ENCODE measurements at places on chromosomes 13 and 19.

- no peak for DNase-seq
Observed at GRCh38 chr19:41376241-41376997, at the start of gene TMEM91. TMEM91 (plus strand) TSS chr19:41376533; CDS start chr19:41378310, 1,777 bp downstream.

DNA sequence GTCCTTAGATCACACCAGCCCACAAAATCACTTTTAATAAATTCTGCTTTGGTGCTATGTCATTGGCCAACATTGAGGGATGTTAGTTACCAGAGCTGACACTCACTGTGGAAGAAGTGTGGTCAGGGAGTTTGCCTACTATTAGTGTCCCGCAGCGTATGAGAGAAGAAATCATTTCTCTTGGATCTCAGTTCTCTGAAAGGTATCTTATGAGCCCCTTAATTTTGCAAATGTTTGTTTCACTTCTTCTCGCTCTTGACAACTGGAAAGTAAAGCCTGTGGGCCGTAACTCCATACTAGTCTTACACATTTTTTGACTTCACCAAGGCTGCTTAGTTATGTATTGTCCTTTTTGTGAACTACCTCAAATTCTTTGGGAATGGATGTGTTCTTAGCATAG is 80.9 kb downstream of the FLT1 start:
- DNase-seq, result no peak

DNA sequence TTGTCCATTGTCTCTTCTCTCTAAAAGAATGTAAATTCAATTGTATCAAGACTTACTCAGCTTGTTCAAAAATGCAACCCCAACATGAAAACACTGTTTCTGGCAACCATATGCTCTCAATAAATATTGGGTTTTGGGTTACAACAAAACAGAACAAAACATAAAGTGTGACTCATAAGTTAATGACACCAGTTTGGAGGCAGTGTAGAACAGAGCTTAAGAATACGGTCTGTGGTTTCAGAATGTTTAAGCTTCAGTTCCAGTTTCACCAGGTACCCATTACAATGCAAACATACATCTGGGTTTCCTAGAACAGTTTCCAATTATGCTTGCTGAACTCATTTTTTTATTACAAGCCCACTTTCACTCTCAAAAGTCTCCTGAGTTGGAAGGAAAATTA is 285.8 kb upstream of the PCDH9 start:
- DNase-seq, result peak; percentile 51

DNA sequence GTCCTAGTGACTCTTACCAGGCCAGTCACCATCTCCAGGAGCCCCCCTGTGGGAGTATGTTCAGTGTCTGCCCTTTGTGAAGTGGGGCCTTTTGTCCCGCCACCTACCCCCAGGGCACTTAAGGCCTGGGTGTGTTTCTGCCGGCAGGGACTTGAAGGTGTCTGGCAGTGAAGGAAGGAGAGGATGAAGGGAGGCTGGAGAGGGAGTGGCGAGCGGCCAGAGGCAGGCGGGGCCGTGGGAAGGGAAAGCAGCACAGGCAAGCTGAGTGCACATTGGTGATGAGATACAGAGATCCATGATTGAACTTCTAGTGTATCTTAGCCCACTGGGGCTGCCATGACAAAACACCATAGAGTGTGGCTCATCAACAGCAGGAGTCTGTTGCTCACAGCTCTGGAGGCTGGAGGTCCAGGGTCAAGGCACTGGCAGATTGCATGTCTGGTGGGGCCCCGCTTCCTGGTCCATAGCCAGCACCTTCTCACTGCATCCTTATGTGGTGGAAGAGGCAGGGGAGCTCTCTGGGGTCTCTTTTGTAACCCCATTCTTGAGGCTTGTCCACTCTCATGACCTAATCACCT is 17.5 kb downstream of the CUL4A start:
- no peak for DNase-seq

- no peak for DNase-seq
Observed at GRCh38 chr19:14768001-14768400, 10.4 kb downstream of the ADGRE2 start.

GRCh38 chr13:50125304-50125553 is 110.0 kb downstream of the KCNRG start:
- no peak for DNase-seq

GRCh38 chr19:51311351-51312257 is at the start of gene IGLON5:
IGLON5 (plus strand) TSS chr19:51311644; CDS start chr19:51311848, 204 bp downstream.
- DNase-seq, result no peak

- no peak for DNase-seq
Observed at GRCh38 chr13:35961002-35961401, 170.2 kb downstream of the DCLK1 start.

- no peak for DNase-seq
Observed at GRCh38 chr19:15902254-15902653, 4.4 kb upstream of the CYP4F2 start.

- no peak for DNase-seq
Observed at GRCh38 chr13:41502031-41502430, 44.7 kb downstream of the RGCC start.

DNA sequence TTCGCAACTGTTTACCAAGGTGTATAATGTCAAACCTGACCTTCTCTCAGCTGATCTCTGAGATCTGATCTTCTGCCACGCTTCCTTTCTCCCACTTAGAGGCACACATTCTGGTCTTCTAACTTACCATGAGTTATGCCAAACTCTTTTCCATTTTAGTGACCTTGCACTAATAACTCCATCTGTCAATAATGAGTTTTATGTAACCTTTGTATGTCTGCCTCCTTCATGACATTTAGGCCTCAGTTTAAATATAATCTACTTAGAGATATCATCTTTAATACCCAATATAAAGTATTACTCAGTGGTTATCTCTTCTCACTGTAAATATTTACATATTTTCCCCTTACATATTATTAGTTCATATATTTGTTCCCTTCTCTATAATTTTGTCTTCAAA is 827.5 kb upstream of the PCDH20 start:
- no peak for DNase-seq

DNA sequence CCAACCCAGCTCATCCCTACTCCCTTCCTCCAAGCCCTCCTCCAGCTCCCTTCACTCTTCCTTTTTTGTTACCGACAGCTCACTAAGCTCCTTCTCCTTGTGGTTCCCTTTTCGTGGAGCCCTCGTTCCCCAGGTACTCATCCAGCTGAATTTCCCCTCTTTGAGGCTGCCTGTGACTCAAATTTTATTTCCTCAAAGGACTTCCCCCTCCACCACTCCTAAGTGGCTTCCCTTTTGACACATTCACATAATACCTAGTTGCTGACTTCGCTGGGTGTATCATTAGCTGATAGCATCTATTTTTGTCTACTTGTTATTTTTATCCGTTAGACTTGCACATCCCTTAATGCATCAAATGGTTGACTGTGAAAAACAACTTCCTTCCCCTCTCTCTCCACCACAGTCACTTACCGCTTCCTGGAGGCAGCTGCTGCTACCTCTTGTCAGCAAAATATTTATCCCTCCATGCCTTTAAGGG is 14.5 kb downstream of the FFAR2 start:
- no peak for DNase-seq

- DNase-seq, result no peak
Observed at GRCh38 chr13:27193496-27193895, 21.9 kb upstream of the USP12 start.

DNA sequence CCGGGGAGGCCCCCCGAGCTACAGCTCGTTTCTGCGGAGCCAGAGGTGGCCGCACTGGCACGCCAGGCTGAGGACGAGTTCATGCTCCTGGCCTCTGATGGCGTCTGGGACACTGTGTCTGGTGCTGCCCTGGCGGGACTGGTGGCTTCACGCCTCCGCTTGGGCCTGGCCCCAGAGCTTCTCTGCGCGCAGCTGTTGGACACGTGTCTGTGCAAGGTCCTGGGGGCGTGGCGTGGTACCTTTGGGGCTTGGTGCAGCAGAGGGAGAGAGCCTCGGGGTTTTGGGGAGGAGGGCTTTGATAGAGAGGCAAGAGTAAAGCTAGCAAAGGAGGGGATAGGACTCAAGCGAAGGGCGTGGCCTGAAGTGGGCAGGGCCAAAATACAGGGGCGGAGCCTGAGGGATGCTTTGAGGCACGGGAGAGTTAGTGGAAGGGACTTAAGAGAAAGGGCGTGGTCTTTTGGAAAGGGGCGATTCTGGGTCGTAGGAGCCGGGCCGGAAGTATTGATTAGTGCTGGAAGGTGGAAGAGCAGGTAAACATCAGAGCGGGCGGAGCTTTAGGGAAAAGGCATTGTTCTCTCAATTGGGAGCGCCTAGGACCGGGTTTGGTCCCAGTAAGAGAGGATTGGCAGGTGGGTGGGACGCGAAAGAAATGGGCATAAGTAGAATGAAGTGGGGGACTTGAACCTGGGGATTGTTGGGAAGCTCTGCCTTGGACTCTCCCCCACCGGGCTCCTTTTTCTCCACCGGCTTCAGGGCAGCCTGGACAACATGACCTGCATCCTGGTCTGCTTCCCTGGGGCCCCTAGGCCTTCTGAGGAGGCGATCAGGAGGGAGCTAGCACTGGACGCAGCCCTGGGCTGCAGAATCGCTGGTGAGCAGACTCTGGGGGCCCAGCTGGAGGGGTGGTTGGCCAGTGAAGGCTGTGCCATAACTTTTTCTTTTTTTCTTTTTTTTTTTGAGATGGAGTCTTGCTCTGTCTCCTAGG is 1.2 kb downstream of the PPM1N start:
- DNase-seq, result no peak

- peak; percentile 82 for DNase-seq
Observed at GRCh38 chr19:55503502-55504251, 15.4 kb downstream of the SSC5D start.

GRCh38 chr19:33365691-33366090 is 7.8 kb upstream of the CEBPG start:
- no peak for DNase-seq

DNA sequence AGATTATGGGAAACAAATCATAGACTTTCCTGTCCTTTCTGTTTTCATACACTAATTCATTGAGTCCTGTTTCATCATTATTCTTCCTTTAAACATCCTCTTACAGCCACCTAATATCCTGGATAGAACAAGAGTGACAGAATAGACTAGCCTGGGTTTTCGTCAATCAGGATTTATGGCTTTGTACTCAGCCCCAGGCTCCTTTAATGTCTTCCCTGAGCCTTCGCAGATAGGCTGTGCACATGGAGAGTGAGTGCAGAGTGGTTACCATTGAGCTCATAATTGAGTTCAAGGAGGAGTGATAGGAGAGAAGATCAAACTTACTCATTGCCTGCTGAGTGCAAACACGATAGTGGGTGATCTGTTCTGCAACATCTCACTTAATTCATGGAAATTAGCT is 304.9 kb downstream of the TDRD3 start:
- DNase-seq, result no peak

- DNase-seq, result no peak
Observed at GRCh38 chr19:10544753-10545251, 1.1 kb downstream of the ATG4D start.

DNA sequence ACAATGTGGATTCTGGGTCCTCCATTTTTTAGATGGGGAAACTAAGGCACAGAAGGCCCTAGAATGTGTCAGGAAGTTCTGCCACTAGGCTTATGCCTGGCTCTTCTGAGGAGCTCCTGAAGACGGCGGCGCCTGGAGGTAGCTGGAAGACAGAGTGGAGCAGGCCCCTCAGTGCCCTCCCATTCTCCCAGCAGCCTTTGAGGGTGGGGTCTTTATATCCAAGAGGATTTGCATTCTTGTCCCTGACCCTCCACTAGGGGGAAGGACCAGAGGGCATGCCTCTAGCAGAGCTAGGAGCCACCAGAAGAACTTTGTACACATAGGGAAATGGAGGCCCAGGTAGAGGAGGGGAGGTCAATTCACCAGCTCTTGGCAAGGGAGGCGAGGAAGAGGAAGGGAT is 9.4 kb downstream of the CELF5 start:
- no peak for DNase-seq

GRCh38 chr19:51367255-51367564 is 1.0 kb upstream of the ETFB start:
- no peak for DNase-seq

DNA sequence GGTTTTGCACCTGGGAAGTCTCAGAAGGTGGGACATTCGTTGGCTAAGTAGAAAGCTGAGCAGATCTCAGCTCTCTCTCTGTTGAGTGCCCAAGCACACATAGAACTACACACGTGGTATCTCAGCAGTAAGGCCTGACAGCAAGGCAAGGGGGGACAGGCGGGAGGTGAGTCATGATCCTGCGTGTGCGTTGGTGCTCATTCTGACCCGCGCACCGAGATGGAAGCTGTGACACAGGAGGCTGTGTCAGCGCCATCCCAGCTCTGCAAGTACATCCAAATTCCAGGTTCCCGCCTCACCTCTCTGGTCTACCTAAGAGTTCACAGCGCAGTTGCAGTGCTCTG is 135.7 kb downstream of the USP12 start:
- DNase-seq, result no peak

DNA sequence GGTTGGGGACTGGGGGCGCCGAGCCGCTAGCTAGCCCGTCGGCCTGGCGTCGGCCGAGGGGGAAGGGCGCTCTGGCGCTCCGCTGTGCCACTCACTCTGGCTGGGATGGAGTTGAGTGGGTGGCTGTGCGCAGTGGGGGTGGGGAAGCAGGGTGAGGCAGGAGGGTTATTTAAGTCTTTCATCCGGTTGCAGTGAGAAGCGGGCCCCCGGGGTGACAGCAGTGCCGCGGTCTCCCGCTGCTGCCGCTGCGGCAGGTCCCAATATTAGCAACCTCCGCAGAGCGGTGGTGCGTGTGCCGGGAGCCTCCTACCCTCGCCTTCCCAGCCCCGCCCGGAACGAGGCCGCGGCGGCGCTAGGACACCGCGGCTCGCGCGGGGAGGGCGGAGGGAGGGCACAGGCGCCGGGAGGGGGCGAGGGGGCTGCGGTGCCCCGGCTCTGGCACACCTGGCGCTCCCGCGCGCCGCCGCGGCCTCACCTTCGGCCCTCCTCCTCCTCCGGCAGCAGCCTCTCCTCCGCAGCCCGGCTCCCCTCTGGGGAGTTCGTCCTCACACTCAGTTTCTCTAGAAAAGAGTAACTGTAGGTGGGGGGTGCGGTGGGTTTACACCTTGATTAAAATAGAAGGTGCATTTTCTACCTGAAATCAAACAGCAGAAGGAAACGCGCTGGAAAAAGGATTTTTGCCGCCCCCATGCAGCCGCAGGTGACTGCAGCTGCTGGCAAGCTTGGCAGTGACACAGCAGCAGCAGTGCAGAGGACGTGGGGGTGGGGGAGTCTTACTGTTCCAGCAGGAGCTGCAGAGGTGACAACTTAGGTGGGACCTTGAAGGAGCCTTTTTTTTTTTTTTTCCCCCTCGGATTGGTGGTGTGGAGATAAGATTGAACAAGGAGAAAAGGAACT is 4.5 kb downstream of the FGF9 start:
- no peak for DNase-seq

GRCh38 chr13:80048030-80048429 is 292.9 kb downstream of the SPRY2 start:
- no peak for DNase-seq

- DNase-seq, result no peak
Observed at GRCh38 chr13:27820524-27821482, 28.5 kb downstream of the GSX1 start.

- DNase-seq, result no peak
Observed at GRCh38 chr19:23597661-23598060, 89.4 kb downstream of the ZNF675 start.

DNA sequence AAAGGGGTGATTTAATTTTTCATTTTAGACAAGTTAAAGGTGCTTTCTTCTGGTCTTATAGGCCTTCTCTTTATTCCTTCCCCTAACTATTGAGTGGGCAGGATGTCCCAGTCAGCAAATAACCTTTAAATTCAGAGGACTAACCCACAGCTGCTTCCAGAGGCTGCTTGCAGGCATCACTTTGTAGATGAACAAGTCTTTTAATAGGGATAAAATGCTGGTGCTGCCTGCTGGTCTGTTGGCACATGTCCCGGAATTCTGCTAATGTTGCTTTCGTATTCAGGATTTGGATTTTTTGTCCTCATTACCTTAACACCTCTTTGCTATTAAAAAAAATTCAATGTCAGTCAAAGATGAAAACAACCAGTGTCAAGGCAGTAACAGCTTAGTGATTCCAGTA is 132.7 kb upstream of the KL start:
- DNase-seq, result peak; percentile 24

GRCh38 chr19:6639439-6639838 is 30.5 kb downstream of the TNFSF14 start:
- no peak for DNase-seq

Measured in smooth muscle cell of the brain vasculature (primary cell).